ENCODE measurements at places on chromosomes 13 and 19.

- no peak for DNase-seq
These were observed 3.0 kb downstream of the OPA3 start for GRCh38 chr19:45581576-45581975.

GRCh38 chr13:75256922-75257321 lies 225.0 kb downstream of the TBC1D4 start:
- no peak for DNase-seq

- DNase-seq, result no peak
These were observed 2.0 kb downstream of the SLC1A5 start for GRCh38 chr19:46786236-46787039.

GRCh38 chr19:4539693-4540581 lies at the start of gene LRG1:
Gene LRG1, minus strand, starts transcription at chr19:4540036. Its CDS starts 23 bp downstream, at chr19:4540013.
- DNase-seq, result no peak

DNA sequence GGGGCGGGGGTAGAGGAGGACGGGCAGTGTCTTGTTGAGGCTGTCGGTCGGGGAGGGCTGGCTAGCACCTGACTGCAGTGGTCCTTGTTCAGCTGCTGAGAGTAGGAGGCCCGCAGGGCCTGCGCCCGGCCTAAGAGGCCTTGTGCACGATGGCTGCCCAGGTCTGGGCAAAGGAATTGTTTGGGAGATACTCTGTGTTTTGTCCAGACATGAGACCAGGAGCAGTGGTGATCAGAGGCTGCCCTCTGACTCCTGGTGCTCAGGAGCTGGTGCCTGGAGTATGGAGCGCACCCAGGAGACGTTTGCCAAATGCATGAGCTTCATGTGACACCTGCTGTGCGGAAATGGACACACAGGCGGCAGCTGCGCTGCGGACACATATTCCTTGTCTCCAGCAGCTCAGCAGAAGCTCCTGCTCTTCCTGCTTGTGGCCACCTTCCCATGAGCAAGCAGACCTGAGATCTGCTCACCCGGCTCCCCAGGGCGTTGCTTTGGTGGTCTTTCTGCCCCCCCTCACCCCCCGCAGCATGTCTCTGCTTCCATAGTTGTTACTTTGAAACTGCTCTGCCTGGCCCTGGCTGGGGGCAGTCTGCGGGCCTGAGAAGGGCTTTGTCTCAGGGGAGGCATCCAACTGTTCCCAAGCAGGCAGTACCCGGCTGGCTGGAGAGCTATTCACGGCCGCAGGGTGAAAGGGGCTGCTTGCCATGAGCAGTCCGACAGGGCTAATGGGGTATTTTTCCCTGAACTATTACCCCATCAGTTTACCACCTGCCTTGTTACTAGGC lies 163.9 kb downstream of the TEX29 start:
- no peak for DNase-seq

DNA sequence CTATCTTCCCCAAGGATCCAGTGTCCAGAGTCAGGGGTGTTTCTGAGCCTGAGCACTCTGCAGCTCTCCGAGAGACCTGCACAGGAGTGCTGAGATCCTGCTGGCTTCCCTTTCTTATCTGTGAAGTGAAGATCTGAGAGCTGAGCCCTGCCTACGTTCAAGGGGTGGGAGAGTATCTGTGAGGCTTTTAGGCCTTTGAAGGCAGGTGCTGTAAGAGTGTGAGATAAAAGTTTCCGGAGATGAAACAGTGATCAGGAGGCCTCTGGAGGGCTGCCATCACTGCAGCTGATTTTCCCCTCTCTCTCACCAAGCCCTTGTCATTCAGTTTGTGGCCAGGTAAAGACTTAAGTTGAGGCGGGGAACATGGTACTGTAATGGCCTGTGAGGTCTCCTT lies 83.1 kb downstream of the AKAP11 start:
- DNase-seq, result no peak

GRCh38 chr19:18010149-18010548 lies 2.2 kb downstream of the ARRDC2 start:
- no peak for DNase-seq

- DNase-seq, result no peak
These were observed 107.6 kb downstream of the SOX1 start for GRCh38 chr13:112174476-112175110.

GRCh38 chr13:59000770-59001169 lies 1163.0 kb downstream of the DIAPH3 start:
- DNase-seq, result no peak

DNA sequence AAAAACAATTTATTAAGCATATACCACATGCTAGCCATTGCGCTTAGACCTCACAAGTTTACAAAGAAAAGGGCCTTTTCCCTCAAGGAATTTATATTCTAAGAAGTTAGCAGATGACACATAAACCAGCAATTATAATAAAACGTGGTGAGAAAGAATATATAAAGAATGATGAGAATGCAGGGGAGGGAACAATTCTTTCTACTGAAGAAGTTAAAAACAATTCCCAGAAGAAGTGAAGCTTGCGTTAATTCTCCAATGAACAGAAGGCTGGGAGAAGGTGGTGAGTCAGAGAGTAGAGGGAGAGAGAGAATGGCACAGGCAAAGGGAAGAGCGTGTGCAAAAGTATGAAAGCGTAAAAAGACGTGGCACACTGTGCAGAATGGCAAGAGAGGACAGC lies 69.5 kb upstream of the ZDHHC20 start:
- DNase-seq, result no peak

DNA sequence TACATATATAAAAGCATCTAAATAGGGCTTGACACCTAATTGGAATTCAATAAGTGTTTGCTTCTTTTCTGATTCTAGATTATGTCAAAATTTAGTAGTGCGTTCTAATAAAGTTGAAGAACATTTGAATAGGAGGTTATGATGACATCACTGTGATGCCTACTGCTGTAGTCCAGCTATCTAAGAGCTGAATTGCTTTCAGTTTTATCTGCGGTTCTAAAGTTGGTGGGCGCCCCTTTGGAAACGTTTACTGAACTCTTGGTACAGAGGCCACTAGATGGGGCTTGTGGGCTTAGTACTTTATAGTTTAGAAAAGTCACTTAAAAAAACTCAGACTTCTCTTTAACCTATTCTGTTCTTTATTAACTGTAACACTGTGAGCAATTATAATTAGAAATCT lies 776.9 kb downstream of the GPC5 start:
- DNase-seq, result no peak

- no peak for DNase-seq
These were observed 202.3 kb upstream of the KLF12 start for GRCh38 chr13:74336546-74336945.

DNA sequence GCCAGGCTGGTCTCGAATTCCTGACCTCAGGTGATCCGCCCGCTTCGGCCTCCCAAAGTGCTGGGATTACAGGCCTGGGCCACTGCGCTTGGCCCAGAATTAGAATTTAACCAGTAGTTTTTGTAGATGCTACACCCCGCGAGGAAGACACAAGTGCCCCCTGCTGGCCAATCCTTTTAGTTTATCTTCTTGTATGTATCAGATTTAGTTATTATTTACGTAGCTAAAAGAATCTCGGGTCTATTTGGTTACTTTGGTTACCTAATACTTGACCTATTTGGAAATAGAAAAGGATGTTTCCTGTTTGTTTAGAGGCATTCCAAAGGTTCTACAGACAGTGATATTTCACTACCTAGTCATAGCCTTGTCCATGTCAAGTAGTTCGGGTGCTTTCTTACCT lies 22.0 kb downstream of the MUC16 start:
- no peak for DNase-seq

GRCh38 chr13:110471833-110472162 lies 89.7 kb downstream of the RAB20 start:
- DNase-seq, result no peak

DNA sequence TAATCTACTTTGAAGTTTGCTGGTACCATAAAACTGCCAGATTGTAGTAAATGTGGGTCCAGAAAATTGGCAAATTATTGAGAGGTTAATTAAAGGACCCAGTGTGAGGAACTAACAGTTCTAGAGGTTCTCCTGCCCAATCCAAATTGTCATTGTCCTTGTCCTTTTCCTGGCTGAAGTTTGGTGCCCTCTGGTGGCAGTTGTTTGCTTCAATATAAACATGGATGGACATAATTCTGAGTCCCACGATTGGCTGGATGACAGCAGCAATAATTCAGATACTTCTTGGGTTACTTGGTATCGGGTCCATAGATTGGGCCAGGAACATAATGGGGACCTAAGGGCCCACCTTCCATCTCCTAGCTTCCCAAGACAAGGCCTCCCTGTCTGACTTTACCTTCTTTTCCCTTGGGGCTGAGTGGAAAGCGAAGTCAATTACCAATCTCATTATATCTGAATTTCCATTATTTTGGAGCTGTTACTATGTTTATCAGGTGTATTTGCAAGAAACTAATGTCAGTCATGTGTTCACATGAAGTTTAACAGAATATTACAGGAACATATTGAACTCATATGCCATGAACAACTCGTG lies 33.8 kb upstream of the GARRE1 start:
- DNase-seq, result no peak

All from D721Med (cell line).